ENCODE measurements at places on chromosomes 7 and 10.
A peak's percentile ranks its signal among the peaks of the same experiment; 100 is the strongest.

DNA sequence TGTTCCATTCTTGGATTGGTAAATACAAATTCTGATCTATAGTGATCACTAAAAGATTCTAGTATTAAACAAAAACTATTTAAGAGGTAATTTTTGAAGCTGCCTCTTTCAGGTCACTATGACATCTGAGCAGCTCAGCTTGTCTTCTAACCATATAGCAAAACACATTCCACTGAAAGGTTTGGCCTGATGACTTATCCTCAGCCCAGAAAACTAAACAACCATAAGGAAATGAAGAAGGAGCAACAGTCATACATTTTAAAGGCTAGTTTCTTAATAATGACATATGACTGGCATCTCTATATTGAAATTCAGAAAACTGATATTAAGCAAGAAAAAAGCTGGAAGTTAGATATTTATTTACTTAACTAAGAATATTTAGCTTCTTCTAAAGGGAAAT, 24.6 kb downstream of the NT5C2 start:
- DNase-seq, result no peak

DNA sequence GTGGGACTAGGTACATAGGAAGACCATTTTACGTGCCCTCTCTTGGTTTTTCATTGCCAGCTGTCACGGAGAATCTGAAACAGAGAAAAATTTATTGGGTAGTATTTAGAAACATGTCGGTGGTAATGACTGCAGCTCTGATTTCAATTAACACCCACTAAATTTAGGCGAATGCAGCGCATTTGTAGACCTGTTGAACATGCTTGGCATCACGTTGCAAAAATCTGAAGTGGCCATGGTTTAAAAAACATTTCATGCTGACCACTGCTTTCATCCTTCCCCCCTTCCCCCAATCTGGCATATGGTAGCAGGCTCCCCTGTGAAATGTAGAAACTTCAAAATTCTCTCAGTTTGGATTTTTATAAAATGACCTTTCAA, 34.0 kb downstream of the LRMDA start:
- DNase-seq, result no peak

DNA sequence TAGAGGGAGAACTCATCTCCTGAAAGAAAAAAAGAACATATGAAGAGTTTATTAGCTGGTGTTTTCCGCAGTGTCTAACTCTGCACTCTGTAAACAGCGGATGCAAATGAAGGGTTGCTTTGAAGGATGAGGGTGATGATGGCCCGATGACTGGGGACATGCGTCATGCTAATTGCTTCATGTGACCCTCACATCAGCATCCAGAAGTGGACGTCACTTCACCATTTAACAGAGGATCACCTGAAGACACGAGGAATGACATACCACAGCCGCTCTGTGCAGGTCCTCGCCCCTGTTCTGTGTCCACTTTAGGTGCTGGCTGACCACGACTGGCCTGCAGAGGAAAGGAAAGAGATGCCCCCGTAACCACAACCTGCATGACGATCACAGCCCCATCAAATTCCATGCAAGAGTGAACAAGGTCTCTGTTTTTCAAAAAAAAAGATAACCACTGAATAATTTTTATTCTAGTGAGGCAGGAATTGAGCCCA, 82.9 kb downstream of the KLF6 start:
- DNase-seq, result no peak

DNA sequence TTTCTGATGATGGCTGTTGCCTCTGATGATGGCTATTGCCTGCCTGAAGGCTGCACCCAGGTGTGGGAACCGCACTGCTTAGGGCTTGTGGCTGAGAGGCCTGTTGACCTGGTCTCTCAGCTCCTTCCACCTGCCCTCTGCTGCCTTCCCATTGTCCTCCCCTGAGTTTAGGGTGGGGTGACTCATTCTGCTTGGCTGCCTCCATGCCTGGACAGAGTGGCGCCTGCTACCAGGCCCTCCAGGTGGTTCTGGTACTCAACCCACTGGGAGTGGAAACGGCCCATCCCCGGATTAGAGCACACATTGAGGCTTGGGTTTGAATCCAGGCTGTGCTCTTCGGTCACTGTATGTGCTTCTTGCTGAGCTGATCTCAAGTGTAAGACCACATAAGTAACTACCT, 120.6 kb downstream of the SEM1 start:
- DNase-seq, result no peak

DNA sequence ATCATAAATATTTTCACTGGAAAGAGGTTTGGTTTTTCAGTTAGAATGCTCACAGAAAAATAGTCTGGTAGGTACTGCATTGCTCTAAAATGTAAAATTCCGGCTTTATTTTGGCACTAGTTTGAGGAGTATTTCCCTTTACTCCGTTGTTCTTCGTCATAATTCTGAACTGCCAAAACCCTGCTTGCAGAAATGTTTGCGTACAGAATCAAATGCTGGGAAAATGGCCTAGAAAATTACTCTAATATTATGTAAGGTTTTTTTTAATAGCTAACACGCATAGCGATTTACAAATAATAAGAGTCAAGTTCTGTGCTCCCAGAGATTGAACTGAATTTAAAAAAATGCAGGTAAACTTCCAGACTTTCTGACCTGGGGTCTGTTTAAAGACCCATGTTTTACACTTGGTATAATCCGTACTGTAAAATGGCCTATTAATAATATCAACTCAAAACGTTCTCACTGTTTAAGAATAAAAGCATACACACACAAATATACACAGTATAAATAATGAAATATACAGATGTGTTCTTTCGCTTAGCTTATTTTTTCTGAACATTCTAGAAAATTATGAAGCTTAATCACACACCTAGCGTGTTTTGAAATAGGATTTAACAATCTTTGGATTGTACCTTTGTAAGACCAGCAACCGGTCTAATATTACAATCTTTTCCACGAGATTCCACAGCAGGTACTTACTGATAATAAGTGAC, 23.5 kb upstream of the ANLN start:
- DNase-seq, result no peak

DNA sequence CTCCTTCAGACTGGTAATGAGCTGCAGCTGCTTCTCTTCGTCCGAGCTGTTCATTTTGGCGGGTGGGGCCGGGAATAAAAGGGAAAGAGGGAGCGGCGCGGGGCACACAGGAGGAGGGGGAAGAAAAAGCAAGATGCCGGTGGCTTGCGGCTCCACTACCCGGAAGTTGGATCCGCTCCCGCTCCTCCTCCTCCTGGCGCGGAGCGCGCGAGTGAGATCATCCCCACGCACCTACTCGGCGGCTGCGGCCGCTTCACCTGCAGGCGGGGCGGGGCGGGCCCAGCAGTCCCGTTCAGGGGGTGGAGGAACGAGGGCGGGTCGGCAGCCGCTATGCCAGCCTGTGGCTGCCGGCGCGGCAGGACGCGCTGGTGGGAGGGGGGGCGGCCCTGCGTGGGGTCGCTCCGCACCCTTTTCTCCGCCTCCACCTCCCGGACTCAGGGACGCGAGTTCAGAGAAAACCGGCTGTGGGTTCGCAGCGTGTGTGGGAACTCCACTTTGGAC, at the start of gene SHTN1:
Gene SHTN1, minus strand, starts transcription at position 162 of the 501 bp plus-strand sequence. Its CDS starts 108 bp downstream, at position 54.
- DNase-seq, result peak; percentile 46

DNA sequence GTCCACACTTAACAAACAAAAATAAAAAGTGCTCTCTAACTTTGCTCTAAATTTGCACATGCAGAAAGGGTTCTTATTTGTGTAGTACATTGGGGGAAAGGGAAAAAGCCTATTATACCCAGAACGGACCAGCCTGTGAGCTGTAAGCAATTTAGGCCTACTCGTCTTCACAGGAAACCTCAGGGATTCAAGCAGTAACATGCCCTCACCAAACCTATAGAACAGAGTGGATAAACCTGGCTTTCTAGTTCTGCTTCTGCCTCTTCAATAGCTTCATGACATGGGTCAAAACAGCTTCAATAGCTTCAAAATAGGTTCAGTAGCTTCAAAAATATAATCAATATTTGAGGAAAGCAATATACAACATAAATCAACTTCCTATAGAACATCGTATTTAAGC, 163.7 kb downstream of the ARL4A start:
- DNase-seq, result no peak

- DNase-seq, result no peak
Observed at GRCh38 chr10:91567815-91568214, 65.1 kb downstream of the PPP1R3C start.

- DNase-seq, result no peak
Observed at GRCh38 chr7:22295402-22296264, 61.3 kb downstream of the RAPGEF5 start.

- DNase-seq, result no peak
Observed at GRCh38 chr7:25148772-25149575, 23.9 kb upstream of the CYCS start.

GRCh38 chr10:6301488-6302075, 98.8 kb downstream of the PFKFB3 start:
- DNase-seq, result no peak

DNA sequence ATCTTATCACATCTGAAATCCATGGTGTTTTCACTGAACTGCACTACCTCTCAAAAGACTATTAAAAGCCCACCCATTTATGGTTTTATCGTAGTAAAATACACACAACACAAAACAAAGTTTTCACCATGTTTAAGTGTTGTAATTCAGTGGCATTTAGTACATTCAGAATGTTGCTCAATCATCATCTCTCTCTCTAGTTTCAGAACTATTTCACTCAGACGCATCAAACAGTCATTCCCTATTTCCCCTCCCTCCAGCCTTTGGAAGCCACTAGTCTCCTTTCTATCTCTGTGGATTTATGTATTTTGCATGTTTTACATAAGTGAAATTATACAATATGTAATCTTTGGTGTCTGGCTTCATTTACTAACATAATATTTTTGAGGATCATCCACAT, 332.6 kb downstream of the TNS3 start:
- no peak for DNase-seq

GRCh38 chr7:98348726-98349474, 52.0 kb downstream of the BAIAP2L1 start:
- DNase-seq, result no peak

- no peak for DNase-seq
Observed at GRCh38 chr10:50992356-50992901, 81.9 kb upstream of the PRKG1 start.

GRCh38 chr10:2978574-2979273, 88.6 kb upstream of the PFKP start:
- DNase-seq, result no peak

GRCh38 chr7:112080978-112081377, 125.2 kb downstream of the DOCK4 start:
- no peak for DNase-seq

- no peak for DNase-seq
Observed at GRCh38 chr10:67015225-67015624, 89.4 kb downstream of the LRRTM3 start.

GRCh38 chr10:68188835-68189234, 43.1 kb downstream of the ATOH7 start:
- DNase-seq, result no peak

GRCh38 chr7:3427957-3428356, 126.9 kb downstream of the SDK1 start:
- DNase-seq, result no peak

GRCh38 chr10:4213441-4213840, 428.4 kb upstream of the KLF6 start:
- DNase-seq, result no peak

- DNase-seq, result no peak
Observed at GRCh38 chr7:136053689-136054485, 76.7 kb upstream of the MTPN start.

GRCh38 chr7:17996442-17997223, 31.0 kb downstream of the PRPS1L1 start:
- DNase-seq, result no peak

- no peak for DNase-seq
Observed at GRCh38 chr7:40640566-40640965, 505.8 kb downstream of the SUGCT start.

GRCh38 chr7:4245866-4246470, 436.1 kb upstream of the FOXK1 start:
- no peak for DNase-seq

DNA sequence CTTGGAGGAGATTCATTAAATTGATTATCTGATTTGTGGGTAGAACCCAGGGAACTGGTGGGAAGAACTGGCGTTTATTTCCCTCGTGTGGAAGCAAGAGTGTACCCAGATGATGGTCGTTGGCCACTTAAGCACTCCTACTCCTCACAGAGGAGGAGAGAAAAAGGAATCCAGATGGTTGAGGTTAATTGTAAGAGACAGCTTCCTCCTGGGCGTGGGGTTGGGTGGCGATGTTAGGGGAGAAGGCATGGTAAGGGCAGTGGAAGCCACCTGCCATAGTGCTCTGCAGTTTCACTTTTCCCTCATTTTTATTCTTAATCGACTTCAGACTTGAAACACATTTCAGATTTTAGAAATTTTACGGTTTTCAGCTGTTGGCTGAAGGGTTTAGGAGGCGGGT, 104.1 kb downstream of the DOCK1 start:
- no peak for DNase-seq

DNA sequence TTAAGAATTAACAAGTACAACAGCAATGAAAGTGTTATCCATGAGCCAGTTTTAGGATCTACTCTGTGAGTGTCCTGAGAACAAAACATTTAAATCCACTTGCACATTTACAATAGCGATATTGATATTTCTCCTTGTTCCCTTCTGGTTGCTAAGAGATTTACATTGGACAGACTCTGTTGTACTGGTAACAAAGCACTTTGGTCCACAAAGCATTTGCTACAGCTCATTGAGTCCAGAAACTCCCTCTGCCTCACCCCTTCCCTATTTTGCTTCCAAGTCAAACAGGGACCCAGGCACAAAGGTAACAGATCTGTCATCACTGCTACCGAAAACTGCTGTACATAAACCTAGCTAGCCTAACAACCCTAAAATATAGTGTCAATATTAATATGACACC, 2.1 kb downstream of the ANK3 start:
- DNase-seq, result no peak

DNA sequence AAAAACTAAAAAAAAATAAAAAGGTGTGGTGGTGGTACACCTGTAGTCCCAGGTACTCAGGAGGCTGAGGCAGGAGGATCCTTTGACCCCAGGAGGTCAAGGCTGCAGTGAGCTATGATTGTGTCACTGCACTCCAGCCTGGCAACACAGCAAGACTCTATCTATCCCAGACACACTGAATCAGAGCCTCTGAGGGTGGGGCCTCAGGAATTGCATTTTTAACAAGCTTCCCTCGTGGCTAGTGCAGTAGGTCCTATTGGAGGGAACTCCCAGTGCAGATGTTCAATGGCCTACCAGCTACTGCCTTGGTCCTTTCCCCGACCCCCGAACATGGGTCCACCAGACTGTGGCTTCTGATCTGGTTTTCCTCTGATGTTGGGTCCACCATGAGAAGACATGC, 14.9 kb downstream of the STRA8 start:
- no peak for DNase-seq

- DNase-seq, result no peak
Observed at GRCh38 chr10:103584216-103585010, 90.9 kb downstream of the NEURL1 start.

DNA sequence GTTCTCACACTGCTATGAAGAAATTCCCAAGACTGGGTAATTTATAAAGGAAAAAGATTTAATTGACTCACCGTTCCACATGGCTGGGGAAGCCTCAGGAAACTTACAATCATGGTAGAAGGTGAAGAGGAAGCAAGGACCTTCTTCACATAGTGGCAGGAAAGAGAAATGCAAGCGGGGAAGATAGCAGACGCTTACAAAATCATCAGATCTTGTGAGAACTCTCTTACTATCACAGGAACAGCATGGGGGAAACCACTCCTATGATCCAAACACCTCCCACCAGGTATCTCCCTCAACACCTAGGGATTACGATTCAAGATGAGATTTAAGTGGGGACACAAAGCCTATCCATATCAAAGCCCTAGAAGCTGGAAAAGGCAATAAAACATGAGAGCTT, 130.8 kb downstream of the MDFIC start:
- no peak for DNase-seq

All from right renal cortex interstitium (tissue), 3 donors.